Adrenal gland (tissue), 19 donors: ENCODE measurements at places on chromosomes 3 and 15. TPM values are rescaled to one million over a fixed set of nuclear protein-coding genes. Genes with fewer than 3 reads are reported as not detected.

CTXN2 gene
- polyA plus RNA-seq = 0.08 TPM

CFAP92 gene
- polyA plus RNA-seq = 0.27 TPM

ALG1L2 gene
- not detected for polyA plus RNA-seq

COMMD4 gene
- 254 TPM for polyA plus RNA-seq

SPINT1 gene
- polyA plus RNA-seq = 1.1 TPM

WNT5A gene
- 1.6 TPM for polyA plus RNA-seq

ATP13A5 gene
- polyA plus RNA-seq = not detected

DPH6 gene
- 11.5 TPM for polyA plus RNA-seq

LRRC15 gene
- 0.08 TPM for polyA plus RNA-seq

SLC22A13 gene
- 0.16 TPM for polyA plus RNA-seq

RGMA gene
- 0.75 TPM for polyA plus RNA-seq

INSYN1 gene
- 0.68 TPM for polyA plus RNA-seq

ARPP21 gene
- not detected for polyA plus RNA-seq

SOX14 gene
- not detected for polyA plus RNA-seq

TMIE gene
- polyA plus RNA-seq = 5.4 TPM

KLF15 gene
- 3.6 TPM for polyA plus RNA-seq

C3orf70 gene
- 0.67 TPM for polyA plus RNA-seq

CCDC80 gene
- 12.4 TPM for polyA plus RNA-seq

ZBTB20 gene
- 3.6 TPM for polyA plus RNA-seq

ZIC4 gene
- polyA plus RNA-seq = 0.07 TPM

TM4SF18 gene
- 14.7 TPM for polyA plus RNA-seq

ZNF660 gene
- polyA plus RNA-seq = 1.9 TPM

SYNPR gene
- polyA plus RNA-seq = not detected

AHSG gene
- polyA plus RNA-seq = 0.26 TPM

CA12 gene
- polyA plus RNA-seq = 0.20 TPM

HERC2 gene
- polyA plus RNA-seq = 38.0 TPM

ARL13B gene
- polyA plus RNA-seq = 3.5 TPM

POLQ gene
- polyA plus RNA-seq = 0.59 TPM

SAMMSON gene
- polyA plus RNA-seq = not detected

ACSBG1 gene
- polyA plus RNA-seq = 2.5 TPM

CRYGS gene
- polyA plus RNA-seq = 1.7 TPM
